CD8-positive, alpha-beta memory T cell (primary cell): ENCODE measurements at places on chromosomes 3 and 15.

DNA sequence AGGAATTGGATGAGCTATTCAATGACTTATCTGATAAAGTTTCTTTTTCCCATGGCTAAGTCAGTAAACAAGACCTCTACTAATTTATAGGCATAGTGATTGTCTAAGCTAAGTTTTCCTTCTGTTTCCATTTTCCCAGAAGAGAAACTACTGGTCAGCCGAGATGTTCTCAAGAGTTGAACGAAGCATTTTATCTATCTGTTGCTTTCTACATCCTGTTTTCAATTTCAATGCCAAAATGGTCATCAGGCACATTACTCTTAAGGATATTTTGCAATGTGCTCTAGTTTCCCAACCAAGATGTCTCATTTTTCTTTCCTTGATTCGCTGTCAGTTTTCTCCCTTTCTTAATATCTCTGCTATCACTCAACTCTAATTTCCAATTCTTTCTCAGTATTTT is 228.7 kb downstream of the MBNL1 start:
- no peak for DNase-seq

DNA sequence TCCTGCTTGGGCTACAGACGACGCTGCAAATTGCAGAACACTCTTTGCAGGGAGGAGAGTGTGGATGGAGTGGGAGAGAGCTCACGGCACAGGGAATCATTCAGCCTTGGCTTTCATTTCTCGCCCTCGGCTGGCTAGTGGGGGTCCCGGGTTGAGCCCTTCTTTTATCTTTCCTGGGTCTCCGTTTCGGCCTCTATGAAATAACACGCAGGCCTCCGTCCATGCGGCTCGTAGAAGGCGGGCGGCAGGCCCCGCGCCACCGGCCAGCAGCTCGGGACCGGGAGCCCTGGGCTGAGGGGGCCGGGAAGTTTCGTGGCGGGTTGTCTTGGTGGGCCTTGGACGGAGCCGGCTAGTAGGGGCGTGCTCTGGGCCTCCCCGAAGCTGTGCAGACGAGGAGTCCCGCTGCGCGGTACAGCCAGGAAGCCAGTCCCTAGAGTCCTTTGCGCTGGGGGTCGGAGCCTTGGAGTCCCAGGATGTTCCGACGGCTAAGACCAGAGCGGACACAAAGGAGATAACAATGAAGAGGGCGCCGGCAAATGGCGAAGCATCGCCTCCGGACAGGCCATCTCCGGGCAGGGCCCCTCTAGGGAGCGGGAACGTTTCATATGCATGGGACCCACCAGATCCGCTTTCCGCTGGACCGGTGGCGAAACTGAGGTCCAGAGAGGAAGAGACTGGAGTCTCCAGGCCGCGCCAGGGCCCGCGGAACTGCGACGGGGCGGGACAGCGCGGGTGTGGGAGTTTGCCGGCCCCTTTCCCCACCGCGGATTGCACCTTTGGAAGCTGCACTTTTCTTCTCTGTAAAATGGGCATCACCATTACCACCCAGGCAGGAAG is 4.3 kb downstream of the RNU6-1 start:
- no peak for DNase-seq

DNA sequence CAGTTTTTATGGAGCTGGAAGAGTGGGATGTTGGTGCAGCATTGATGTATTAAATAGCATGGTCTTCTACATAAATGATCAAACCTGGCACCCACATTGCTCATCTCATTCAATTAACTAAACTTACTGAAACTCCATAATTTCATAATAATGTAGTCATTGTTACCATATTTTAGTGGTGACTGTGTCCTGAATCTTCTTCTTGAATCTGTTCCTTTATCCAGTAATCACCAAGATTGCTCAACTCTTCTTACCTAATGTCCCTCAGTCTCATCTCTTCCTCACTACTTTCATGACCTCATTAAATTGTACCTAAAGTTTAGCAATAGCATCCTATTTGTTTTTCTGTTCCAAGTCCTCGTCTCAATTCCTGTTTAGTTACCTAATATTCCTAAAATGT is 69.8 kb downstream of the FGF7 start:
- no peak for DNase-seq

DNA sequence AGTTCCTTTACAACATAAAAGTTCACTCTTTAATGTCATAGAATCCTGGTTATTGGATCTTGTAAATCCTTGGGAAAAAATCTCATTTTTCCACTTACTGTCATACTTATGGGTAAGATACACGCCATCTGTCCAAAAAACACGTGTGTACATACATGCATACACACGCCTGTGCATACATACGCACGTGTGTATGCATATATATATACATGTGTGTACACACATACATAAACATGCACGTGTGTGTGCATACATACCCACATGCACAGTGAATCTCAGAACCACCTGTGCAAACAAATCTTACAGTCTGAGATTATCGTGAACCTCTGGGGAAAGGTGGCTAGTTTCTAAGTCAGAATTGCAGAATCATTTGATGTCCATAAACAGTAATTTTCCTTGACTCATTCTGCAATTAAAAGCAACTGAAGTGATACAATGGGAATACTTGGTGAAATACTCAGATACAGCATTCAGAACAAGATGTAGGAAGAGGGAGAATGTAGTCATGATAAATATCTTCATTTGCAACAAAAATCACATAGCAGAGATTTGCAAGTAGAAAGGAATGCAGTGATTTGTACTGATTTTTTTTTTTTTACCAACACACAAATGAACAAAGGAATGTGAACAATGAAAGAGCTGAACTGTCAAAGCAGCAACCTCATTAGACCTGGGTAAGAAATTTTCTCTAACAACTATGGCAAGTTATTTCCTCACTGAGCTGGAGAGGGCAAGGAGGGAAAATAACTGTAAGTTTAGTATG is 160.6 kb upstream of the POU1F1 start:
- DNase-seq = no peak

- no peak for DNase-seq
These were observed 64.8 kb downstream of the OXNAD1 start for GRCh38 chr3:16329826-16330129.

- DNase-seq = no peak
These were observed 17.3 kb downstream of the PXK start for GRCh38 chr3:58349792-58350626.

- peak; percentile 5 for DNase-seq
These were observed 139.5 kb downstream of the TBL1XR1 start for GRCh38 chr3:177057768-177058167.

- no peak for DNase-seq
These were observed 254.7 kb downstream of the NR1D2 start for GRCh38 chr3:24199775-24200247.

GRCh38 chr3:155286736-155287135 is 6.7 kb downstream of the STRIT1 start:
- DNase-seq = no peak

GRCh38 chr3:47228088-47228487 is 54.5 kb downstream of the KIF9 start:
- DNase-seq = no peak

- DNase-seq = no peak
These were observed 403.2 kb downstream of the NR2F2 start for GRCh38 chr15:96733721-96734120.

DNA sequence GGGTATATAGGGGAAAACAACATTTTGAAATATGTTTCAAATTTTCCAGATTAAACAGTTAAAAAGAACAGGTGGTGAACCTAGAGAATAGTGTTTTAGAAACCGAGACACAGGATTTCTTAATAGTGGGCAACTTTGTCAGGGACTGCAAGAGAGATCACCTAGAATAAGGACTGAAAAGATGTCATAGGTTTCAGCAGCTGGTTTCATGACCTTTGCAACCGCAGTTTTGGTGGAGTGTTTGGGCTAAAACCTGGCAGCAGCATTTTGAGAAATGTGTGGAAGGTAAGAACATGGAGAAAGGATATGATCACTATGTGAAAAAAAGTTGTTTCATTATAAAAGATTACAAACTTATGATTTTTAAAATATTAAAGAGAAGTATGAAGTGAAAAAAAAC is 34.9 kb downstream of the PRKCI start:
- no peak for DNase-seq

GRCh38 chr3:24261521-24261920 is 233.1 kb downstream of the THRB start:
- DNase-seq = no peak

DNA sequence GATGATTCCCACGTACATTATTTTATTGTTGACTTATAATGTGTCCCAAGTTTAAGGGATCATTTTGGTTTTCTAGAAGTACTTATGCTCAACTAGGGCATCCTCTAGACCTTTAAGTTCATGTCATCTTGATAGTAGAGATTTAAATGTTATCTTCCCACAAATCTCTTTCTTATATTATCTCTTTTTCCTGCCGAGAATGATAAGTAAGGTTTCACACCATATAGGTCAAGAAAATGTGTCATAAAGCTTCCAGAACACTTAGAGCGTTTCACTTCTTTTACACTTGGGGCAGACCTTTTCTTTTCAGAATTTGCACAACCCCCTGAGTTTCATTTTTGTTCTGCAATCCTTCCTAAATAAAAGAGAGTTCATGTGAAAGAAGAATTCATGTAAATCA is 142.0 kb upstream of the CBLB start:
- no peak for DNase-seq

GRCh38 chr3:178546079-178546478 is 9.8 kb downstream of the KCNMB2 start:
- DNase-seq = no peak

- DNase-seq = peak; percentile 34
These were observed 33.9 kb downstream of the MYO5C start for GRCh38 chr15:52261498-52262242.

DNA sequence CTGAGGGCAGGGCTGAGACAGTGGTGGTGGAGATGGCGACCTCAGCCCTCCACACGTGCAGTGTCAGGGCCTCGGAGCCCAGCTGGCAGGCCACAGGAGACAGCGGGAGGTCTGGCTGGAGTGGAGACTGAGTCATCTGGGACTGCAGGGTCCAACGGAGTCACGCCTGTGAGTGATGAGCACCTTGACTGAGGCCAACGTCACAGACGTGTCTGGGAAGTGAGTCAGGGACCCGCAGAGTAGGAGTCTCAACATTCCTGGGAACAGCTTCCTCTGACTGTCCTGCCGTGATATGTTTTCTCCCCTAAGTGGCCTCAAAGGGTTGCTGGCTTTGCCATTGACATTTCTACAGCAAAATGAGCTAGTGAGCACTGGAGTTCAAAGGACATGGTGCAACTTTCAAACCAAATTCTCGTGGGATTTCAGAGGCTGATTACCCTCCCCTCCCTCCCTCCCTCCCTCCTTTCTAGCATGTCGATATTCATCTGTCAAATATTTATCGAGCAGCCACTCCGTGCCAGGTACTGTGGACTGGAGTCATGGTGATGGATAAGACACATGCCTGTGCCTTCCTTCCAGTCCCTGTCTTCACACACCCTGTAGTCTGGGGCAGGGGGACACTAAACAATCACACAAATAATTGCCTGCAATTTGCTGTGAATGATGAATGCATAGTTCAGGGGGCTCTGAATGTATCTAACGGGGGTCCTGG is 53.3 kb upstream of the AMOTL2 start:
- DNase-seq = no peak

GRCh38 chr3:46701181-46701939 is at the start of gene TMIE:
TMIE (plus strand) TSS chr3:46701392; CDS start chr3:46701488, 96 bp downstream.
- DNase-seq = no peak

DNA sequence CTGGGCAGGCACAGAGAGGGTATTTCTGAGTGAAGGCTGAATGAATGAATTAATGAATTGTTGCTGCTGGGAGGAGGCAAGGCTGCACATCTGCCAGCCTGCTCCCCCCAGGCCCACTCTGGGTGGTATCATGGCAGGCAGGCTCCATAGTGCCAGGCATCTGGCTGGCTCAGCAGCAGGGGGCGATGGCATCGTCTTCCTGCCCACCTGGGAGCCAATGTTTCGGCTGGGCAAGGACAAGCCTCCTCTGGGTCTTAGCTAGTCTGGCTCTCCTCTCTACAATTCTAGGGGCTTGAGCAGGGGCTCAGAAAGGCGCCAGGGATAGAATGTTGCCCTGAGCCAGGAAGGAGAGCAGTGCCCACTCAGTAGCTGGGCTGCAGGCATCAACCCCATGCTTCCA is 1.7 kb upstream of the TLR9 start:
- DNase-seq = no peak

- no peak for DNase-seq
These were observed 36.8 kb downstream of the MUC4 start for GRCh38 chr3:195774917-195775316.

DNA sequence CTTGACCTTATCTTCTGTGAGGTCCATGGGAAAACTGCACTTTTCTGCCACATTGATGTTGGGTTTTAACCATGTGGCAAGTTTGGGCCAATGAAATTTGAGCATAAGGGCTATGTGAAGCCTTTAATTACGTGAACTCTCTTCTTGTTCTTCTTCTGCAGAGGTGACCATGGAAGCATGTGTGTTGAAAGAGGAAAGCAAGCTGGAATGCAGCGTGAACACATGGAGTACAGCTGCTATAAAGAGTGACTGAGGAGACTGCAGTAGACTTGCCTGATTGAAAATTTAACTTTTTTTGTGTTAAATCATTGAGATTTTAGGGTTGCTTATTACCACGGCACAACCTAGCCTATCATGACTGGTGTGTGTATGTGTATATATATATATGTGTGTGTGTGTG is 347.3 kb downstream of the ZIC1 start:
- no peak for DNase-seq

DNA sequence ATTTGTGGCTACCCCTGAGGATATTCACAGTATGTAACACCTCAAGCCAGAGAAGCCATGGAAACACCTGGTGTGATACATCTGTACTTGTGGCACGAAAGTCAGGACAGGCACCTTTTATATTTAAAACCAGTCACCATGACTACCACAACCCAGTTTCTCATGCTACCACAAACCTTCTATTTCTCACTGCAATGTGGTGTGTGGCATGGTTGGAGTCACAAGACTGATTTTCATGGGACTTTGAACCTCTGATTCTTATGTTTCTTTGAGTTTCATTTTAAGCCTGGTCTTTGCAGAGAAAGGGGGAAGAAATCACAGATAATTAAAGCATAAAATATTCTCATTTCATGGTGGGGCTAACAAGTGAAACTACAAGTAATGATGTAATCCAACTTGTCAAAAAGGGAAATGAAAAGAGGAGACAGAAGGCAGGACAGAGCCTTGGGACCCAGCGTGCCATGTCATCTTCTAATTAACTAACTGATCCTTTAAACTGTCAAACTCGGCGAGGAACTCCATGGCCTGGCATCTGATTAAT is 175.9 kb downstream of the PDZRN3 start:
- no peak for DNase-seq

GRCh38 chr15:68551296-68551635 is 27.5 kb upstream of the CORO2B start:
- no peak for DNase-seq

- DNase-seq = no peak
These were observed 242.5 kb downstream of the FAM43A start for GRCh38 chr3:194928227-194928626.

DNA sequence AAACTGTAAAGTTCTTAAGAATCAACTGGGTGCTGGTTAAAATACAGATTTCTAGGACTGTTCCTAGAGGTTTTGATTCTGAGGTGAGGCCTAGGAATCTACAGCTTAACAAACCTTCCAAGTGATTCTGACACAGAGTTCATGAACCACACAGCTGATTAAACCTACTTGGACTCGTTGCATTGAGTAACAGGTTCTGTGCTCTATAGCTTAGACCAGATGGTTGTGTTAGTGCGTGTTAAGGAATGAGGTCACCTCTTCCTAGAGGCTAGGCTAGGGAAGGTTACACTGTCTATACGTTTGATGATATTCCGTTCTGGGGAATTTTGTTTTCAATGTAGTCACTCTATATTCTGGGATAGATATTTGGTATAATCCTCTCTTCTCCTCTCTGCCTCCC is 21.9 kb downstream of the EID1 start:
- DNase-seq = no peak

GRCh38 chr3:101509811-101510210 is 3.2 kb downstream of the SENP7 start:
- no peak for DNase-seq
